ENCODE measurements at places on chromosomes 5 and 9.

- no peak for DNase-seq
These were observed 10.1 kb downstream of the ROR2 start for GRCh38 chr9:91939978-91940377.

DNA sequence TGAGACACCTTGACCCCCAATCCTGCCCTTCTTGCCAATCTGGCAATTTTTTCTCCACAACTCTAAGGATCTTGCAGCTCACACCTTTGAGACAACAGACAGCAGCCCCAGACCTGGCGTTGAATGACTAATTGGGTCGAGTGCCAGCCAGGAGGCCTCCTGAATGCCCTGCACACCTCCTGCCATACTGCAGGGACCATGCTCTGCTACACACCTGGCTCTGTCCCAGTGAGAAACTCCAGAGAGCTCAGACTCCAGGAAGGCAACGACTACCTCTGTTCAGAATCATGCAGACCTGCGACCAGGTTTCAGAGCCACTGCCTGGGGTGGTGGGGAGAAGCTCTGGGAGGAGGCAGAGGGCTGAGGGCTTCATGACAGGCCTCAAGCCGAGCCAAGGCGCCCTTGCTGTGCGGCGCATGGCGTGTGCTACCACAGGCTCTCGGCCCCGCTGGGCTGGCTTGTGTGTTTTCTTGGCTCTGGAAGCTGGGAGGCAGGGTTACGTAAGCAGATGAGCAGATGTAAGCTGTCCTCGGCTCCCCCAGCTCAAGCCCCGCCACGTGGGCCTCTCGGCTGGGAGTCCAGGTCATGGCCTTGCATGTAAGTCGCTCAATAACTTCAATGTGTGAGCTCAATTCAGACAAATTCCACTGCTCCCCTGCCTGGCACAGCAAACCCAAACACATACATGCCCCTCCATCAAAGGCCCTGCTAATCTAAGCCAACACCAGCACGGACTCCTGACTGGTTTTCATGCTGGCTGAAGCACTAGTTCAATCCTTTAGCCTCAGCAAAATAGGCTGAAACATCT lies 27.5 kb downstream of the B4GALT1 start:
- DNase-seq: no peak

- DNase-seq: no peak
These were observed 329.3 kb downstream of the ENC1 start for GRCh38 chr5:74310997-74311930.

- DNase-seq: no peak
These were observed 889 bp downstream of the PDLIM4 start for GRCh38 chr5:132258102-132259068.

DNA sequence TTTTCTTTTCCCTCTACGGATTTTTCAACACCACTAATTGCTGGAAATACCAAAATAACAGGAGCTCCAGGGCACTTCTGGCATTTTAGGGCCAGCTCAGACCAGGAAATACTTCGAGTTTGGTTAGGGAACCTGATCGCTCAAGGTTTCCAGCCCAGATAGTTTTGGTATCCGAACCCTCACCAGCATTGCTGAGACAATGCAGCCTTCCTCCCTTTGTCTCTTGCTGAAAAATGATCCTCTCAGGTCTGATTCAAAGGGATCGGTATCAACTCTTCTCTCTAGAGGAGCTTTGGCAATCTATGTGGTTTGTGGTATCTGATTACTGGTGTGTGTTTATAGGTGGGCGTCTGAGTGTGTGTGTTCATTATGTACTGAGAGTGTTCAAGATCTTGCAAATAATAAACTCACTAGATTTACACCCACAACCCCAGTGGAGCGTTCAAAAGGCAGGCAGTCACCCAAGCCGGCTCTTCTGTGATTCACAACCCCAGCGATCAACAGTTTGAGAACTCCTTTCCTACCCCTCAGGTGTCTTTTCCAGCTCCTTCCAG lies 122.8 kb upstream of the EGFLAM start:
- DNase-seq: no peak

GRCh38 chr9:36149197-36149596 lies 12.7 kb downstream of the GLIPR2 start:
- DNase-seq: no peak

DNA sequence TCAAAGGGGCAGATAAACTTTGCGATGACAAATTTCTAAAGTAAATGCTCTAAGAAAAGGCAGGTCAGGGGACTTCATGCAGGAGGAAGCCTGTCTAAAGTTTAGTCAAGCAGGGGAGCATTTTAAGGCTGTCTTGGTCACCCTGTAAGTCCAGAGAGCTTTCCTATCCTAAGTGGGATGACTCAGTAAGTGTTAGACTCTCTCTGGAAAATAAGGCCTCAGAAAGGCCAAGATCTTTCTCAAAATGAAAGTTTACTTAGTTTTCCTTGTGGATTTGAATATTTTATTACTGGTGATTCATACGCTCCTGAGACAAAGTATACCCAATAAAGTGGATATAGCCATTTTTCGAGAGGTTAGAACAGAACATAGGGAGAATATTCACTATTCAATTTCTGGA lies 806.9 kb upstream of the CDH9 start:
- no peak for DNase-seq

DNA sequence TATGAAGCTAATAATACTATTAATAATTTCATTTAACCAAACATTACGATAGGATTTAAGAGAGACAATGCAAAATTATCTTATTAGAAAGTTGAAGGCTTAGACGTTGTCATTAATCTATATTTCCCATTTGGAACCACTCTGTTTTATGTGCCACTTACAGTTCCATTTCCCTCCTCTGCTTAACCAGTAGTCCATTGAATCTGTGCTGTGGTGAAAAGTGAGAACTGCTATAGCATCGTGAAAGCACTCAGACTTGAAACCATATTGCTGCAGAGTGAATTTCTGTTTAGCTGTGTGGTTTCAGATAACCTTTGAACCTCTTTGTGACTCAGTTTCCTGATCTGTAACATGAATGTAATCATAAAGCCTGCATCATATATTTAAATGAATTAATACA lies 2304.5 kb downstream of the MAT2B start:
- DNase-seq: no peak

DNA sequence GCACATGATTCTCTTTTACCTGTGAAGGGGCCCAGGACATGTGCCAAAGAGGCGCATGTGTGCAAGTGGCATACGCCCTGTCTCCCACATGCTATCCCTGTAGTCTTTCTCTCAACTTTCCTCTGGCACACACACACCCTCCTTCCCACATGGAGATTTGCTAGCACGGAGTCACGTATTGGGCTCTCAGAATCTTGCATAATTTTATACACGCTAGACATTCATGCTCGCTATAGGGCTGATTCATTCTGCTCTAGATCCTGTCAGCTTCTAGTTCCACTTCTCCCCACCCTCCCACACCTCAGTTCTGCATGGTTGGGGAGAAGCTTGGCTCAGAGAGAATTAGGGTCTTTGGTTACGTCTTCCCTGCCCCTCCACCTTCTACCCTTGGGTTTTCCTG lies 72.8 kb downstream of the CD180 start:
- DNase-seq: no peak

- DNase-seq: no peak
These were observed 266.4 kb upstream of the IRX4 start for GRCh38 chr5:2149195-2149539.

DNA sequence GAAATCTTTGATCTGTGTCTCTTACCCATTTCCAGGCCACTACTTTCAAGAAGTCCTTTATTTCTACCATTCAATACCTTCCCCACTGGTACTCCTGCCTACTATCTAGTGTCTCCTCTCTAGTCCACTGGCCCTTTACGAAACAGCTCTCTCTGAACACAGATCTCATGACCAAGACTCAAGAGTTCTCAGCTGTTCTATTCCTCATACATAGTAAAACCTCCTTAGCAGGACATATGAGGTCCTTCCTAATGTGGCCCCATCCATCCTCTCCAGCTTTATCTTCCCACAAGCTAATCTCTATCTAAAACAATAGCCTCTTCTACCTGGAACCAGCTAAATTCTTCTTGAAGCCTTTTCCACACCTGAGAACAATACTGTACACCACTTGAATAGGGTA lies 2.6 kb downstream of the TEX10 start:
- no peak for DNase-seq

- DNase-seq: no peak
These were observed 141.7 kb downstream of the DCP2 start for GRCh38 chr5:113118298-113118697.

GRCh38 chr9:107016383-107016782 lies 153.4 kb downstream of the ZNF462 start:
- no peak for DNase-seq

DNA sequence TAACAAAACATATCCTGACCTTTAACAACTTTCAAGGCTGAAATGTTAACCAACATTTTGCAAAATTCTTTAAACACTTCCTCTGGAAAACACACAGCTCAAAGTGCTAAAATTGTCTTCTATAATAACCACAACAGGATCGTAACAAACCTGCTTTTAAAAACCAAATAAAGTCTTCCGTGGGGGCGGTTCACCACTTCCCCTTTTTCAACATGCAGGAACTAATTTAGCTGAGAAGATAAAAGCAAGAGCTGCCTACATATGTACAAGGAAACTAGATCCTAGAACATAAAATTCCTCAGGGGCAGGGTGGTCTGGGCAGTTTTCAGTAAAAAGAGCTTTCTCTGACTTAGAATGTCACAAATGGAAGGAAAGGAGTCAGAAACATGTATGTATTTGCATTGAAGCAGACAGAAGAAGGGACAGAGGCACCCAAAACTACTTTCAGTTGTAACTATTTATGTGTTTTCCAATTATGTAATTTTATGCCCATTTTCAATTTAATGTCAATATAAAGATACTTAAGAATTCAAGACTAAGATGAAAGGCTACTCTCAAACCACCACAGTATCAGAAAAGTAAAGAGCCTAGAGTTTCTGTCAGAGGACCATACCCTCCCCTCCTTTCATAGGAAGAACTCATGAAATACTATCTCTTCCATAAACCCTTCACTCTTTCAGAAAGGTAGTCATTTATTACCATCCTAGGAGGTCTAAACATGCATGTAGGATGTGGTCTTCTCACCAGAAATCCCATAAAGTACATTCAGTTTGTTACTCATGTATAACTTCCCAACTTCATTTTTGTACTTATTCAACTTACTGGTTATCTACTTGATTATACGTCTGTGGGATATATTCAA lies 185.9 kb upstream of the RASA1 start:
- peak; percentile 9 for DNase-seq

DNA sequence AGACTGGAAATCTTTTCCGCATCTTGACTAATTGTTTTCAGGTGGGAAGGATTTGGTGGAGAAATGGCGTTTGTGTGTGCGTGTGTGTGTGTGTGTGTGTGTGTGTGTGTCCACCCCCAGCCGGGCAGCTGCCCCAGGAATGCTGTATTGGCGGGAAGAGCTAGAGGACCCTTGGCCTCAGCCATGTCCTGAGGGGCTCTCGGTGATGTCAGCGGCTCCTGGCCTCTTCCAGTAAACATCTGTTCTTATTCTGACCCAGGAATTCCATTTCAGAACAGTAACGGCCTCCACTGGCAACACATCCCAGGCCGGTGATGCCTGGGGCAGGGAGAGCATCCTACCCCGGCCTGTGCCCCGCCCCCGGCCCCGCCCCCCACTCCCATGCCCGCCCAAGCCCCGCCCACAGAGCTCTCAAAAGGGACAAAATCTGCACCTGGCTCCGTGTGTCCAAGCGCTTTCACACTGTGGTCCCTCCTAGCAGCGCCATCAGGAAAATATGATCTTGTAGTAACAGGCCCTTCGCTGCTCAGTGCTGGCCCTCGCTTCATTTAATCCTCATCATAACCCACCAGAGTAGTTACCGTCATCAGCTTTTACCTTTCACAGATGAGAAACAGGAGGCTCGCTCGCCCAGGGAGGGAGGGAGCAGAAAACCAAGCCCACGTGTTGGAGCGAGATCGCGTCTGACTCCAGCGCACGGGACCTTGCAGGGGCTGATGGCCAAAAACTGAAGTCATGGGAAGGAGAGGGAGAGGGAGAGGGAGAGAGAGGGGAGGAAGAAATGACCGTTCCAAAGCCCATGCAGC lies 18.9 kb downstream of the ADAMTS2 start:
- DNase-seq: no peak

DNA sequence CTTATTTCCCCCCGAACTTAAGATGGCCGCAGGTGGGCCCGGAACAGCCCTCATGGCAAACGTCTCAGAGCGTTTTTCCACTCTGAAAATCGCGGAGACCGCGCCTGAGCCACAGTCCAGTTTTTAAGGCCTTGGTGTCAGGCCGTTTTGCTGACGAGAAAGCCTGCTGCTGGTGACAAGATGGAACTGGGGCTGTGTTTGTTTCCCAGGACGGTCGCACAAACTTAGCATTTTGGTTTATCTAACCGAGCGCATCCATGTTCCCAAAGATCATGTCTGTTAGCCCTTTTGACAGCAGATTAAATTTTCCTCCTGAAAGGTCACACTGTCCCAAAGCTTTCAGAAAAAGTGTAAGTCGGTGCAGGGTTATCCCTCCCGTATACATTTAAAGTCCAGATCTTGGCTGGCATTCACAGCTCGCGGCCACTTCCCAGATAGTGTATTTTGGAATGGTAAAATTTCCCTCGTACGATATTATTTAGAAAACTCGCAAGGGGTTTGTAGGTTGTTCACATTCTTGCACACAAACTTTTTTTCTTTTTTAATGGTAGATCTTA lies 812 bp downstream of the SREK1 start:
- no peak for DNase-seq

- no peak for DNase-seq
These were observed 49.8 kb downstream of the FEM1C start for GRCh38 chr5:115494570-115495289.

DNA sequence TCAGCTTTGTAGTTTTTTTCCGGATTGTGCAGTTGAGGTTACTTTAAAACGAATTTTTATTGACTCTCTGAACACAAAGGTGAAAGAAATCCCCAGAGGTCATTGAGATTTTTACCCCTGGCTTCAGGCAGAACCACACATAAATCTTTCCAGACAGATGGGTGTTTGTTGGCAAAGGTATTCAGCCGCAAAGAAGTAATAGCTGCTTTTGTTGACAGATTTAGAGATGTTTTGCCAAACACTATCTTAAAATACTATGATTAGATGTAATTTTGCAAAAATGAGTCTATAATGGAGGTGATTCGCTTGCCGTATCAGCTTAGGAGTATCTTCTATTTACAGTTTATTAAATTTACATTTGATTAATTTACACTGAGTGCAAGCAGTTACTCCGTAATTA lies 418.3 kb upstream of the CLINT1 start:
- no peak for DNase-seq

- DNase-seq: no peak
These were observed 134.5 kb downstream of the SEC61B start for GRCh38 chr9:99356512-99356971.

DNA sequence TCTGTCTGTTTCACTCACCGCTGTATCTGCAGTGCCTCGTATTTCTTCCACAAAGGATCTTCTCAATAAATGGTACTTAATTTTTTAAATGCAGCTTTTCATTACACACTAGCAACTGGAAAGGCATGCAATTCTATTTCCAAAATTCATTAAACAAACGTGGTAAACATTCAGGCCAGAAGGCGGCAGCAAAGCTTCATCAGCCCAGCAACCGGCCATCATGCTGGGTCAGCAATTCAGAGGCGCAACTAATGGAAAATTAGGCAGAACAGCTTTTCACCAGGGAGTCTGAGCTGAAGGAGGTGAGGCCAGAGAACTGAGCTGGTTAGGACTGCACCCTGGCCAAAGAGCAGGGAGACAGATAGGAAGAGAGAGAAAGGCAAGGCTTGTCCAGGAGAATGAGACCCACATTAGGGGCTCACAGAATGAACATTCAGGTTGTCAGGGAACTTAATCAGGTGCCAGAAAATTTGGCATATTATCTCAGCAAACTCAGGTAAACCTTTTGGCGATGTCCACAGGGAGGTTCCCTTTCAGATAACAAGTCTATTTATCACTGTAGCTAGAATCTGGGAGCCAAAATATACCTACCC lies 17.7 kb upstream of the RNF180 start:
- DNase-seq: peak; percentile 20

GRCh38 chr9:93440896-93441580 lies 10.4 kb upstream of the FAM120A start:
- no peak for DNase-seq
